ENCODE measurements at places on chromosomes 11 and 22.
A peak's percentile ranks its signal among the peaks of the same experiment; 100 is the strongest.

DNA sequence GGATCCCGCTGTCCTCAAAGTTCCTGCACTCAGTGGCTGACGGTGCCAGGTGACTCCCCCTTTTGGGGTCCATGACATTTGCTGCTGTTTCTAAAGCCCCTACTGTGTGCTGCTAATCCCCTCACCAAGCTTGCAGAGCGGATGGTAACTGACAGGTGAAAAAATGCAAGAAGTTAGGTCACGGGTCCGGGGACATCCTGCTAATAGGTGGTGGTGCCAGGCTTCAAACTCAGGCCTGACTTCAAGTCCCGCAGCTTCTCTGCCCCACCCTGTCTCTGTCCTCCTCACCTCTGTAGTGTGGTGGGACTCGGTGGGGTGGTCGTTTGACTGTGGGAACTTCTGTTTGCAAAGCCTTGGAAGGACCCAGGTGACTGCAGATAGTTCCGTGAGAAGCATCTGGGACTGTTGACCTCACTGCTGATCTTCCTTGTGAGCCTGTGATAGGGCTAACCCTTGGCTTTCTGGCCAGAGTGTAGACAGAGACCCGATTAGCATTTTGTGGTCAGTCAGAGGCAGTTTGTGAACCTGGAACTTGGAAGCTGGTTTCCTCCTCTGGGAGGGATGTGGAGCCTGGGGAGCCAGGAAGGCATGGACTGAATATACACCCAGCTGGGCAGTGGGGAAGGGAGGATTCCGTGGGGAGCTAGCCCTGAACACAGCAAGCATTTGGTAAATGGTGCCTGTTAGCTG is 115.4 kb upstream of the OR4B1 start:
- no peak for DNase-seq

GRCh38 chr11:117700551-117700950 is 96.5 kb downstream of the DSCAML1 start:
- no peak for DNase-seq

- no peak for DNase-seq
Observed at GRCh38 chr22:24465566-24465965, 29.6 kb upstream of the UPB1 start.

DNA sequence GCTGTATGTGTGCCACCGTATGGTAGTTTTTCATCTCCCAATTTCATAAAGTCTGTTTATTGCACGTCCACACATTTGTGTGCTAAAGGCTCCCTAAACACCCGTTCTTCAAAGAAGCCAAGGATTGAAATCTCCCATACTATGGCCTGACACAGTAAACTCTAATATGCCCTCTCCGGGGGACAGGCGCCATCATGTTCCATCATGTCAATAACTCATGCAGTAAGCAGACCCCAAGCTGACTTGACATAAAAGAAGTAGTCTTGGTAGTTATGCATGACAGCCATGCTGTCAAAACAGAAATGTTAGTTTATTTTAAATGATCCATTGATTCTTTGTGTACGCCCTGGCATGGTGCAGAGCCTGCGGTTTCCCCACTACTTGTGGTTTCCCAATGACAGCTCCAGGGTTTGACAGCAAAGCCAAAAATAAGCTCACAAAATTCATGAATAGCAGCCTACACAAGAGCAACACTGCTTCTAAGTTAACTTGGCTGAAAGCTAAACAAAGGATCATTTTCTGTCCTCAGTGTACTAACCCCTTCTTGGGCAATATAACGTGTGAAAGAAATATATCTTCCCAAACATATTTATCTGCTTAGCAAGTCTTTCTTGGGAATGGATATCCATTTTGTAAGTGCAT is 56.5 kb upstream of the CABP7 start:
- DNase-seq: no peak

- DNase-seq: peak; percentile 89
Observed at GRCh38 chr11:67401495-67402191, at the start of gene PPP1CA. TSS of gene PPP1CA (minus strand) at chr11:67401858. CDS start at chr11:67401782, 76 bp downstream.

GRCh38 chr11:23425381-23425780 is 565.1 kb upstream of the CCDC179 start:
- no peak for DNase-seq

- DNase-seq: no peak
Observed at GRCh38 chr11:93988455-93988854, 32.7 kb upstream of the HEPHL1 start.
